ENCODE measurements at places on chromosomes 7 and 10.
A peak's percentile ranks its signal among the peaks of the same experiment; 100 is the strongest.

DNA sequence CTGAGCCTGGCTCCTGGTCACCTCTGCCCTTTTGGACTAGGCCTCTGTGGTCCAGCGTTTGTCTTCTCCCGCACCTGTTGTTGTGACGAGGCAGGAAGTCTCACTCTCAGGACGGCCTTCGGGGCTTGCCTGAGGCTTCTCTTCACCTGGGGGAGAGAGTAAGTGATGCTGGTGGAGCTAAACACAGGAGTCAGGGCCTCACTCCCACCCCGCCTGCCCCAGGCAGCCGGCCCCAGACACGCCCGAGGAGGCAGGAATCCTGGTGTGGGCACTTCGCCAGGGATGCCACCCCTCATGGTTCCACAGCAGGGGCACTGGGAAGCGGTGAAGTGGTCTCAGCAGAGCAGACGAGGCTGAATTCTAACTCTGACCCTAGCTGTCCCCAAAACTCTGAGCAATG lies 42.4 kb downstream of the IL2RA start:
- no peak for DNase-seq

DNA sequence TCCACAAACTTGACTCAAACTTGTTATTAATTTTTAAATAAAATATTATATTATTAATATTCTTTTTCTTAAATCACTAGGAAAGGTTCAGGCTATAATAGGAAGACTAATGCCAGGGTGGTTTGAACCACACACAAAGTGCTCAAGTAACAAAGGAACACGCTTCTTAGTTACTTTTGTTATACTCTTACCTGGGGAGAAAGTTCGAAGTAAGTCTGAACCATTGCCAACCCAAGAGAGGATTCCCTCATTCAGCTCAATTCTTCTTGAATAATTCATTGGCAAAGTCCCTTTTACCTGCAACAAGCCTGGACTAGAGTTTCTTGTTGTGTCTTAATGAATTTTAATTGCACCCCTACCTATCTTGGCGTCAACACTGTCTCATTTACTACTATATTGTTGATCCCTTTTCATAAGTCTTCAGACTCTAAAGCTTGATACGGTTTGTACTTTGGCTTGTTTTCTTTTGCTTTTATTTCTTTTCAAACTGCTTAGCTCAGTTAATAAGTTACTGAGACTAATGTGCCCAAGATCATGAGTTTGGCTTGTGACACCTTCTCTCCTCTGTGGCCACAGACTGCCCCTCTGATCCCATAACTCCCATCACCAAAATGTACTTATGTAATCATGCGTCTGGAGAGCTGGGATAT lies 10.2 kb upstream of the C10orf67 start:
- no peak for DNase-seq

GRCh38 chr7:124874644-124875163 lies 54.9 kb downstream of the POT1 start:
- no peak for DNase-seq

DNA sequence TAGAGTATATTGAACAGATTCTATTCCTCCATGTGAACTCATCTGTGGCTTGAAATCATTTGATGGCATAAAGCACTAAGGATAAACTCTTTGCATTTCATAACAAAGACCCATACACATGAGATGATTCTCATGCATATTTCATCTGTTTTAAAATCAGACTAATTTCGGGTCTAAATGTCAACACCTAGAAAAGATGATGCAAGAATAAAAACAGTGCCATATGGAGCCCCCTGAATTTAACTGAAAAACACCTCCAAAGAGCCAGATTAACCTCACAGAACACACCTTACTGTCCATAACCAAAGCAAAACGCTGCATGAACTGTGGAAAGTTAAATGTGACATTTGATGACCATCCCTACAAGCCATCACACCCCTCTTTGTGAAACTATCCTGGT lies 59.7 kb downstream of the ELAPOR2 start:
- no peak for DNase-seq

DNA sequence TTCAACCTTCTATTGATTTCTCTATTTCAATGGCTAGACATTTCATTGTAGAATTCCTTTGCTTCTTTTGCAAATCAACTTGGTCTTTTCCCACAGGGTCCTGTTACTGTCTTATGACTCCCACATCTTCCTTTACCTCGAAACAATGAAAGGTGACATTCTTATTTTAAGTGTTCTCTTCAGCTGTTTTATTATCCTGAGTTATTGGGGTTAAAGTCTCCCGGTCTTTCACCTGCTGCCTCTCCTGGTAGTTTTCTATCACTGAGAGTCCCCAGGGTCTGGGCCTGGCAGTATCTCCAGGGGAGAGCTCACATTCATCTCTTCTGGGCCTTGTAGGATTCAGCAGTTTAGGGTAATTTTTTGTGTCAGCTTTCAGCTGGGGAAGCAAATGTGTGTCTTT lies 95.8 kb downstream of the HECW1 start:
- no peak for DNase-seq

DNA sequence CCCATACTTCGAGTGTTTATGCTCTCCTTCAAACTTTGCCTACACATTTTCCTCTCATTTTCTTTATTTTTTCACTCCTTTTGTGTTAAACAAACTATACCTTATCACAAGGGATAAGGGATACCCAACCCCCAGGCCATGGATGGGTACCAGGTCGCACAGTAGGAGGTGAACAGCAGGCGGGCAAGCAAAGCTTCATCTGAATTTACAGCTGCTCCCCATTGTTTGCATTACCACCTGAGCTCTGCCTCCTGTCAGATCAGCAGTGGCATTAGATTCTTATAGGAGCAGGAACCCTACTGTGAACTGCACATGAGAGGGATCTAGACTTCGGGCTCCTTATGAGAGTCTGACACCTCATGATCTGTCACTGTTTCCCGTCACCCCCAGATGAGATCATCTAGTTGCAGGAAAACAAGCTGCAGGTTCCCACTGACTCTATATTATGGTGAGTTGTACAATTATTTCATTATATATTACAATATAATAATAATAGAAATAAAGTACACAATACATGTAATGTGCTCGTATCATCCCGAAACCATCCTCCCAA lies 28.5 kb downstream of the ZC3HC1 start:
- DNase-seq: no peak

DNA sequence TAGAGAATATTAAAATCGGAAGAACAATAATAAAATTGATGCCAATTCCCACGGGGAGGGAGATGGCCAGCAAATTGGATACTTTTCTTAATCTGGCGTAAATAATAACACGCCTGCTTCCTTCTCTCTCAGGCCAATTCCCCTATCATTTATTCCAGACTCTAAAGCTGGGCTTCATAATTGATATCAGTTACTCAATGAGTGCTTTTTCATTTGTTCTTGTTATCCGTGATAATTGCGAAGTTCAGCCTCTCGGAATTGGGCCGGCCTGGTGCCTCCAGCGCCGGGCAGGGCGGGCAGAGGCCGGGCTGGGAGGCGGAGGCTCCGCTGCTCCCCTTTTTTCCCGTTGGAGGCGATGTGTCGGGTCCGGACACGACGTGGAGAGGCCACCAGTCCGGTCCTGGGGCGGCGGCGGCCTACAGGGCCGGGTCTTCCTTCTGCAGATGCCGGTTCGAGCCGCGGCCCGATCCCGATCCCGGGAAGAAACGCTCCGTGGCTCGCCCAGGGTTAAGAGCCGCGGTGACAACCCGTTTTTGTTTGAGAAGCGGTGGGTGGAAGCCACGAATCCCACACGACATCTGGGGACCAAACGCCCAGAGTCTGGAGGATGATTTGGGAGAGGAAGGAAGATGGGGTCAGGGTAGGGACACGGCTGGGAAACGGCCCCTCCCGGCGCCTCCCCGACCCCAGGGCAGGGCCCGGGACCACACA lies 13.6 kb downstream of the UNCX start:
- DNase-seq: no peak

GRCh38 chr10:12699258-12699700 lies 302.2 kb downstream of the CCDC3 start:
- DNase-seq: no peak

GRCh38 chr10:34824870-34825269 lies 9.8 kb upstream of the PARD3 start:
- DNase-seq: no peak

DNA sequence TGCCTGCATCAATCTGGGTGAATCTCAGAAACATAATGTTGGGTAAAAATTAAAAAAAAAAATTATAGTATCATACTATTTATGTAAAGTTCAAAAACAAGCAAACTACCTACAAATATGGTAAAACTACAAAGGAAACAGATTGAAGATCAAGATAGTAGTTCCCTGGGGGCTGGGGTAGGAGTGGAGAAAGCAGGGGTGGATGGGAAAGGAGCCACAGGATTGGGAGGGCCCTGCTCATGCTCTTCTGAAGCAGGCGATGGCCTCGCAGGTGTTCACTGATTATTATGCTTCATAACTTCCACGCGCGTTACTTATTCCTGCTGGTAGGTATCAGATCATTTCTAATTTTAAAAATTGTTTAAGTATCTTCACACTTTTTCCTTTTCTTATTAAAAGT lies 96.0 kb upstream of the GATA3 start:
- no peak for DNase-seq

DNA sequence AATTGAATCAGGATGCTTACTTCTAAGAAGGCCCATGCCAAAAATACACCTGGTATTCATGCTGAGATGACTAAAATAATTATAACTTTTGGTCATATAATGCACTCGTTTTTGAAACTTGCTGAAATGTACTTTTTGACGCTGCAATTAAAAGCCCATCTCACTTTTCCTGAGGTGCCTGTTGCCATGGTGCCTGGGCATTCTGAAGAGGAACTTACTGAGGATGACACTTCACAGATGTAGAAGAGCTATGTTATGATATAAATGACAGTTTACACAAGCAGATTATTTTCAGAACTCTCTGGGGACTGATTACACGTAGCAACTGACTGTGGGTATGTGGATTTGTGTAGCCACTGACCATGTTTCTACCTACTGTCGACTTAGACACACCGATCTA lies 182.4 kb downstream of the TPK1 start:
- DNase-seq: no peak

GRCh38 chr10:51048792-51049191 lies 25.5 kb upstream of the PRKG1 start:
- no peak for DNase-seq

GRCh38 chr10:1043532-1043995 lies 5.4 kb downstream of the IDI1 start:
- DNase-seq: no peak

- DNase-seq: no peak
Measured at GRCh38 chr10:21625623-21626229, 91.7 kb downstream of the MLLT10 start.

DNA sequence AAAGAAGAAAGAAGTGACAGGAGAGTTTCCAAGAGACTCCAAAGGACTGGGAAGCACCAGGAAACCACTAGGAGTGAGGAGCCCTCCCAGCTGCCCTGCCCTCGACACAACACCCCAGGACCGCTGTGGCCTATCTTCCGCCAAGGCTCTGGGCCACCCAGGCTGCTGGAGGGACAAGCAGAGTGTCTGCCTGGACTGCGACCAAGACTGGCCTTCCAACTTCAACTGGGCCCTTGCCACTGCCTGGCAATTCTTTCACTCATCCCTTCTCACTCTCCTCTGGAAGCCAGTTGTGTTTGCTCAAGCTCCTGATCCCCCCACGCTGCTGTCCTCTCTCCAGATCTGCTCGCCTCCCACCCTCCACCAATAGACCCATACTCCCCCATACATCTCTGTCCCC lies 10.2 kb downstream of the KIAA1549 start:
- no peak for DNase-seq

GRCh38 chr7:95886501-95887090 lies 114.2 kb downstream of the DYNC1I1 start:
- no peak for DNase-seq

GRCh38 chr10:119103903-119104653 lies at the start of gene DENND10:
Gene DENND10, plus strand, starts transcription at chr10:119104113. Its CDS starts 30 bp downstream, at chr10:119104143.
- DNase-seq: peak; percentile 70

DNA sequence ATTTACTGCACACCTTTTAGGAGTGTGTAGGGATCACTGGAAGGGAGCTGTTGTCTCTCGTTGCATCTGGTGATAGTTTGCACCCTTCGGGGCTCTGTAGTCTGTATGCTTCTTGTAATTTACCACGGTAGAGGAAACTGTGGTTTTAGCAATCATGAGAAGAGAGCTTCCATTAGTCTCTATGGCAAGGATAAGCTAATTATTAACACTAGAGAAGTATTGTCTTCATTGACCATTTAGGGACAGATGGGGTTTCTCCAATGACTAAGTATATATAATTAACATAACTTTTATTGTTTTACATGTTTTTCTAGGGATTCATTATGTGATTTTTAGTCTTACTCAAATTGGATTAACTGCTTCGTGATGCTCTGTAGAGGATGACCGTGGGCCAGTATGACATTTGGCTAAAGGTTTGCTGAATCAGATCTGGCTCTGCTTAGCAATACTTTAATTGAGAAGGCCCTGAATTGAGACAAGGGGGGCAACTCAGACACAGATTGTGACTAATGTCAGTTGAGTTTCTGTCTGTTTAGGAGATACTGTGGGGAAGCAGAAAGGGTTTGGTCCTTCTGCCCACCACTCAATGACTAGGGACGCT lies 8.7 kb downstream of the SLC18A2 start:
- no peak for DNase-seq

- DNase-seq: no peak
Measured at GRCh38 chr10:60728056-60728455, 50.2 kb upstream of the CDK1 start.

DNA sequence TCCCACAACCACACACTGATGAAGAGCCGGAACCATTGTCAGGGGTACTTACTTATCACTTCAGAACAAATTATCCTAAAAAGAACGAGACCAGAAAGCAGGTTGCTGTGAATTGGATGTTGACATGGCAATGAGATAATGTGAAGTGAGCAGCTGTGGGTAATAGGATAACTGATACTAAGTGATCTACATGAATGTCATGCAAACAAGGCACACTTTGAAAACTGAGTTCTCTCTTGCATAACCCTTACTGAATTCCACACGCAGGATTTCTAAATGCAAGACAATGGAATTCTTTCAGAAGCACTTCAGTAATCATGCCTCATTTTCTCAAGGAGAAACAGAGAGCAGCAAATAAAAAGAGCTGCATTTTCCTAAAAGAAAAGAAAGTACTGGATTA lies 242.5 kb upstream of the TMEM229A start:
- DNase-seq: no peak

DNA sequence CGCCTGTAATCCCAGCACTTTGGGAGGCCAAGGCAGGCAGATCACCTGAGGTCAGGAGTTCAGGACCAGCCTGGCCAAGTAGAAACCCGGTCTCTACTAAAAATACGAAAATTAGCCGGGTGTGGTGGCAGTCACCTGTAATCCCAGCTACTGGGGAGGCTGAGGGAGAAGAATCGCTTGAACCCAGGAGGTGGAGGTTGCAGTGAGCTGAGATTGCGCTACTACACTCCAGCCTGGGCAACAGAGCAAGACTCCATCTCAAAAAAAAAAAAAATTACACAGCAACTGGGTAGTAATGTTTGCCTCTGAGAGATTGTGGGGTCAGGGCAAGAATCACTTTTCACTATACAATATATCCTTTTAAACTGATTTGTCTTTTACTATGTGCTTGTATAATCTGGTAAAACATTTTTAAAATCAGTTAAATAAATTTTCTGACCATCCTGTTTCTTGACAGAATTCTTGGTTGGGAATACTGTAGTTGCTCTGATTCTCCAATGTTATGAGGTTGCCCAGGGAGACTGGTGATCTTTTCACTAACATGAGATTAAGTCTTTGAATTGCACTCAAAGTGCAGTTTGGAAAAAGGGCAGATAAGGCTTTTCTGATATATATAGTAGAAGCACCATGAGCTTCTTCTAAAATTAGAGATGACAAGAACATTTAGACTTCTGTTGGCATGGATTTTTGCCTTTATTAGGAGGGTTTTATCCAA lies 1.5 kb downstream of the ENTPD7 start:
- no peak for DNase-seq
